Uterus (tissue), 4 donors: ENCODE measurements at places on chromosomes 4 and X.
A peak's percentile ranks its signal among the peaks of the same experiment; 100 is the strongest.

- DNase-seq: no peak
Observed at GRCh38 chr4:42643685-42644084, 13.2 kb downstream of the ATP8A1 start.

GRCh38 chrX:150334100-150334499, 29.0 kb upstream of the MAMLD1 start:
- no peak for DNase-seq

DNA sequence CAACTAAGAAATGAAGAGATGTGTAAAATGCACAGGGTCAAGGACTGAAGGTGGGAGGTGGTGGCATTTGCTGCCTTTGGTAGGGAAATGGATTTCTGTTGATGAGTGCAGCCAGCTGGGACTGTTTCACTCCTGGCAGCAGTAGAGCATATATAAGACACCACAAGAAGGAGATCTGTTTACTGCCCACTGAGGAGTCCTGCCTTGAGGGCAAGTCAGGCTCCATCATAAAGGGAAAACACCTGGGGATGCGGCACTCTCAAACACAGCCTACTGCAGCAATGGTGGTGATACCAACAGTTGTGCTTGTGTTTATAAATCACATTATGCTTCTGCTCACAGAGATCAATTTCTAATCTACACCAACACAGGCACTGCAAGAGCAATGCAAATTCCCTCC, 222.1 kb downstream of the TACR3 start:
- DNase-seq: no peak

DNA sequence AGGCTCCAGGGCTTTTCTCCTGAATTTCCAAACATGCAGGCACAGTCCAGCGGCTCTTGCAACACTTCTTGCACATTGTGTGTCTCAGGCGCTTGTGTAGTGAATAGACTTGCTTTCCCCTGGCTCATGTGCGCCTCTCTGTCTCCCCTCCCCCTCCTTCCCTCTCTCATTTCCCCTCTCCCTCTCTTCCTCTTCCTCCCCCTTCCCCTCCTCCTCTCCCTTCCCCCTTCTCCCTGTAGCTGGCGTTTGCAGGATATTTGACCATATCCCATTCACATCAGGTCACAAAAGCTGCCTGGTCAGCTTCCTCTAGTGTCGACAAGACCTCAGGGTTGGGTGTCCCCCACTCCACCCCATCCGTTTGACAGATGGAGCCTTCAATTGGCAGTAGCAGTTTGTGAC, 2.4 kb downstream of the CHST7 start:
- DNase-seq: peak; percentile 31

DNA sequence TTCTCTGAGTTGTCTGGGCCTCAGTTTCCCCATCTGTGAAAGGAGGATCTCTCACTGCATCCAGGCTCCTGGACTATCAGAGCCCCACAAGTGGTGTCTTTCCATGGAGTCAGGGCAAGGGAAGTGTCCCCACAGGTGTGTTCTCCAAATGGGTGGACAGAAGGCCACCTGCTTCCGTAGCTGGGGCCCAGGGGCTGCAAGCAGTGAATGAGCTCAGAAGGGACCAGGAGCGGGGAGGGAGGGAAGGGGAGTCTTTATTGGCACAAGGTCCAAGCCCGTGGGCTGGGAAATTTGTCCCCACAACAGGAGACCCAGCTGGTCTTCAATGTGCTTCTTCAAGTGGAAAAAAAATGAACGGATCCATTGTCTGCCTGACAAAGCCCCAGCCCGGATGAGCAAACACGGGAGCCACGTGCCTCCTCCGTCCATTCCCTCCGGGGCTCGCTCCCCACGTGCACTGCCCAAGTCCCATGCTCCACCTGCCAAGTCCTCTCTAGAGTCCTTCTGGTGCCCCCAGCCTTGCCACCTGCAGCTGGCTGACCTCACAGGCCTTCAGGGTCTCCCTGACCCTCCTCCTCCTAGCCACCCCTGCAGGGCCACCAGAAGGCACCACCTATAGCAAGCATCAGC, 72.0 kb downstream of the JAKMIP1 start:
- no peak for DNase-seq

DNA sequence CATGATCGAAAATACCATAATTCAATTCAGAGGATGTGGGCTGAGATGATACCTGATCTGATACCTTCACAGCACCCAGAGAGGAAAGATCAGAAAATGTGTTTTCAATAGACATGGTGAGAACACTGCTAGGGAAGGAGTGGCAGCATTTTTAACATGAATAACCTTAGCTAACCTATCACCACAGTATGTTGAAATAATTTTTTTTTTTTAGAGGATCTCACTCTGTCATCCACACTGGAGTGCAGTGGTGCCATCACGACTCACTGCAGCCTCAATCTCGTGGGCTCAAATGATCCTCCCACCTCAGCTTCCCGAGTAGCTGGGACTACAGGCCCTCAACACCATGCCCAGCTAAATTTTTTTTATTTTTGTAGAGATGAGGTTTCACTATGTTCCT, 90.5 kb upstream of the RAPGEF2 start:
- DNase-seq: no peak

GRCh38 chr4:4480685-4481398, 61.0 kb downstream of the STX18 start:
- no peak for DNase-seq
